Smooth muscle cell of the brain vasculature (primary cell): ENCODE measurements at places on chromosomes 13 and 19.
A peak's percentile ranks its signal among the peaks of the same experiment; 100 is the strongest.

GRCh38 chr19:16027528-16027927 is 48.8 kb upstream of the TPM4 start:
- DNase-seq = no peak

GRCh38 chr19:32224371-32225244 is 120.8 kb upstream of the ZNF507 start:
- no peak for DNase-seq

DNA sequence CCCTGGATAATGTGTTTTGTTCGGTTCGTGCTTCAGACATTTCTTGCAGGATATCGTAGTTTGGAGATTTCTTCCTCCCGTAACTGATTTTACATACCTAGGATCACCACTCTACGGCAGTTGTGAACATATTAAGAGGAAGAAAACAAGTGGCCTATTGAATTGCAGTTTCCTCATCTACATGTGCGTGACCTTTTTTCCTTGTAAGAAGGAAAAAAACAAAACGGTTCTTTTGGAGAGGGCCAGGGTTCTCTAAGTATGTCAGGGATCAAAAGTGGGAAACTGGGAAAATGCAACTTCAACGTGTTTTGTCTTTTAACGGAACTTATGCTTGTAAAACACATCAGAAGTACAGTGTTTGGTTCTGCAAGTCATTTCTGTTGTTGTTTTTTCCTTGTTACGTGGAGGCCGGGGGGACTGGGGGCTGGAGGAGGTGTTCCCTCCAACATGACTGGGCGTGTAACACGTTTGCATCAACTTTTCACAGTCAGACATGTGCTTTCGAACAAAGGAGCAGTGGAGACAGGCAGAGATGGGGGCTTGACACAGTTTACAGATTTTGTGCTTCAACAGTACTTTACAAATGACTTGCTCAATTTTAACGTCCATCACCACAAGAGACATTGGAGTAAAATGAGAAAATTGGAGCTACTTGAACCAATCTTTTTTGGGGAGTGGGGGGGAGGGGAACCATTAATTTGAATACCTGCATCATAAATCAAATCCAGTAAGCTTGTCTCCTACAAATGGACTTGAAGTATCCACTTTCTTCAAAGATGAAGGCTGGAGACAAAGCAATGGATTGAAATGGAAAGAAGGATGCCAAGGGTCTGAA is 3.8 kb downstream of the ZC3H4 start:
- no peak for DNase-seq

DNA sequence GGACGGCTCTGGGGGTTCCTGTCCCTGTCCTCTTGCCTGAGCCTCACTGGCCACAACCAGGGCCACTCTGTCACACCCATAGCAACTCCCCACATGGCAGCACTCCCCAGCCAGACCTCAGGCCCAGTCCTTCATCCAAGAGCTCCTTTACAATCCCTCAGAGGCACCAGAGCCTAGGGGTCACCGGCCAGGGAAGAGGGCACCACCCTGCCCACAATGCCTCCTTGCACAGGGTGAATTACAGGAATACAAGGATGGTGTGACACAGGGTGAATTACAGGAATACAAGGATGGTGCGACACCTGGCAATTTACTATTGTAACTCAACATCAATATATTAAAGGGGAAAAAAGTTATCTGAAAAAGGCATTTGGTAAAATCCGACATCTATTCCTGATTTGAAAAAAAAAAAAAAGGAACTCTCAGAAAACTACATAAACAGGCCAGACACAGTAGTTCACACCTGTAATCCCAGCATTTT is 16.5 kb downstream of the MIER2 start:
- DNase-seq = no peak

GRCh38 chr19:48367855-48368254 is 3.7 kb downstream of the SYNGR4 start:
- DNase-seq = no peak

DNA sequence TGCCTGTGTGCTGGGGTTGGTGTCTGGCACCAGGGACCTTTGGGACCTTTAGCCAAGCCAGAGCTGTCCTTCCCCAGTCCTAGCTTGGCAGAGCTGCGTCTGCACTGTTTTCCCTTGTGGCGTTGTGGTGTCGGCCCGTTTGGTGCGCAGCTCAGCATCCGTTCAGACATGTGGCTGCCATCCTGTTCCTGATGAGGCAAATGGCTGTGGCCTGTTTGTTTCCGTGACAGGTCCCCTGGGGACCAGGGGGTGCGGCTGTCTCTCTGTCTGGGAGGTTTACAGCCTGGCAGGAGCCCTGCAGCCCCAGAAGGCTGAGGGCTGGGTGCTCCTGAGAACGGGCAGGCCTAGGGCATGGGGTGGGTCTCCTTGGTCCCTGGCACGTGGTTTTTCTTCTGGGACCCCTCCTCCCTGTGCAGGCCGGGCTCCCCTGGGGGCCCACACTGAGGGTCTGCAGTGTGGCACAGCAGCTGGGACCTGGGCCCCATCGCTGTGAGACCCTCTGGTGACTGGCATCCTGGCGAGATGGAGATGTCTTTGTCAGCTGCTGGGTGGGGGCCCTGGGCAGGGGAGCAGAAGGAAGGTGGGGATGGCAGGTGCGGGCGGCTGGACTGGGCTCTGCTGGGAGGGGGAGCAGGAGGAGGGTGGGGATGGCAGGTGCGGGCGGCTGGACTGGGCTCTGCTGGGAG is 4.0 kb downstream of the SPPL2B start:
- DNase-seq = no peak

- no peak for DNase-seq
Observed at GRCh38 chr13:35598790-35599369, 122.4 kb upstream of the MAB21L1 start.

- DNase-seq = no peak
Observed at GRCh38 chr13:96835546-96835945, 158.7 kb downstream of the OXGR1 start.

- peak; percentile 74 for DNase-seq
Observed at GRCh38 chr13:46119883-46120614, 15.2 kb upstream of the CPB2 start.

GRCh38 chr13:76929851-76930374 is 18.4 kb upstream of the ACOD1 start:
- no peak for DNase-seq

GRCh38 chr13:97561182-97561581 is 127.2 kb downstream of the RAP2A start:
- DNase-seq = no peak

- DNase-seq = no peak
Observed at GRCh38 chr13:44196196-44196751, 177.3 kb upstream of the SERP2 start.

GRCh38 chr19:35436477-35437405 is 11.3 kb upstream of the FFAR2 start:
- no peak for DNase-seq

GRCh38 chr13:24161980-24162525 is 1.5 kb downstream of the SPATA13 start:
- DNase-seq = no peak

GRCh38 chr19:58568453-58569130 is 4.5 kb downstream of the MZF1 start:
- DNase-seq = no peak

DNA sequence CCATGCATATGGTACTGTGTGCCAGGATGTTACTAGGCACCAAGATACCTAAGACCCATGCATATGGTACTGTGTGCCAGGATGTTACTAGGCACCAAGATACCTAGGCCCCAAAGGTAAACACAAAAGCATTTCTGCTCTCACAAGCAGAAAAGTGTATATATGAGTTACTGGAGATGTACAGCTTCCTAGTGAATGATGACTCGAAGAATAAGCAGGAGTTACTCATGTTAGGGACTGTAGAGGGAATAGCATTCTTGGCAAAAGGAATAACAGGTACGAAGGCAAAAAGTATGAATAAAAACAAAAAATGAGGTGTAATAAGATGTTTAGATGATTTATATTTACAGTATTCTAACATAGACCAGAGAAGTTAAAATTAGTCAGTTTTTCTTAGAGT is 383.7 kb downstream of the DIAPH3 start:
- DNase-seq = no peak

DNA sequence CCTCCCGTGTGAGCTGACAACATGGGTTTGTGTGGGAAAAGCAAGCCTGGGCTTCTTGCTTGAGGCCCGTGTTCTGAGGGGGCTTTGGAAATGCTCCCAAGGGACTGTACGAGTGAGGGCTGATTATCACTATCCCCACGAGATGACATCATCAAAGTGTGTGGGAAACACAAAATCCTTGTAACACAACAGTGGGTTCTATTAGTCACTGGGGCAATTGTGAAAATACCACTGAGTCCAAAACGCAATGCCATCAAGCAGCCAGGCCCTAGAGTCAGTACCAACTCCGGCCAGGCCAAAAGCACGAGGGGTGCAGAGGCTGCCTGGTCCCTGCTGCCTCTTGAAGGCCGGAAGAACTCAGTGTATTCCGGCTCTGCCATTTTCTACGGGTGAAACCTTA is 29.6 kb downstream of the CAPS start:
- no peak for DNase-seq

GRCh38 chr19:42271861-42272534 is 2.9 kb downstream of the CIC start:
- DNase-seq = no peak
